Activated T-helper 1 cell treated with anti-CD3 and anti-CD28 coated beads, Interleukin-2, amount 50 U/mL, for 16 hours (primary cell): ENCODE measurements at places on chromosomes 3 and 15.

DNA sequence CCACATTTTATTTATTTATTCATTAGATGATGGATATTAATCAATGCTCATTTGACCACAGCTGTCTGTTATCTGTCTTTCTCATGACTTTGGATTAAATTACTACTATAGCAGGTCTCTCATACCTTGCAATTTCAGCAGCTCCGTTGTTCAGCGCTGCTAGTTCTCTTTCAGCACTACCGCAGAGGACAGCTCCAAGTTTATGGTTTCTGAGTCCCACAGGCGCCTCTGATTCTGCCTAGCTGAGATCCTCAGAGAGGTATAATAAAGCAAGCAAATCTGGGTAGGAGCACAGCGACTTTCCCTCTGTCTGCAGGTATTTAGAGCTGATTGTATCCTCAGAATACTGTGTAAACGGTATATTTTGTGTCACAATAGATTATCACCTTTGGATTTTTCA is 204.9 kb downstream of the CNTN4 start:
- no peak for DNase-seq

GRCh38 chr15:65806397-65806796 is 14.3 kb upstream of the DENND4A start:
- DNase-seq = no peak

DNA sequence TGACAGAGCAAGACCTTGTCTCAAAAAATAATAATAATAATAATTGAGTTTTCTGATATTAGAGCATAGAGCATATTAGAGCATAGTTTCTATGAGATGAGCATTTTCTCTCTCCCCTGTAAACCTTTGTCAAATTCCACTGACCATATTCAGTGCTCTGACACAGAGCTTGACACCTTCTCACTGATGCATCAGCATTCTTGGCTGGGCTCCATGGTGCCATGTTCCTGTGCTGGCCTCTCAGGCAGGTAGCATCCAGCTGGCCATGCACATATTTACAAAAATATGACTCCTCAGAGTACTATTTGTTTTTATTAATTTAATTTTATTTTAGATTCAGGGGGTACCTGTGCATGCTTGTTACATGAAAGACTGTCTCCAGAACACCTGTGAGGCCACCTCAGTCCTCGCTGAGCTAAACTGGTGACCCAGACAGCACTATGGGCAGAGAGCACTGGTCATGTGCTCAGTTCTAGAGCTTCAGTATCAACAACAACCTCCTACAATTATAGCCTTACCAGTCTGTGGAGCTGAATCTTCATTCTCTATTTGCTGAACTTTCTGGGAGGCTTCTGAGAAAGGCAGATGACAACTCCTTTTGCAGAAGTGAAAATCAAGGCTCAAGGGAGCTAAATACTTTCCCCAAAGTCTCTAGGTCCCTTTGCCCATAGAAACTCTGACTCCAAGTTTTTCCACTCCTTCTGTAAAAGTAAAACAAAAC is 21.6 kb upstream of the SLC28A2 start:
- no peak for DNase-seq

- DNase-seq = no peak
Measured at GRCh38 chr3:38493031-38493430, 3.1 kb upstream of the EXOG start.

- DNase-seq = no peak
Measured at GRCh38 chr3:115251509-115251908, 104.4 kb upstream of the ZBTB20 start.

DNA sequence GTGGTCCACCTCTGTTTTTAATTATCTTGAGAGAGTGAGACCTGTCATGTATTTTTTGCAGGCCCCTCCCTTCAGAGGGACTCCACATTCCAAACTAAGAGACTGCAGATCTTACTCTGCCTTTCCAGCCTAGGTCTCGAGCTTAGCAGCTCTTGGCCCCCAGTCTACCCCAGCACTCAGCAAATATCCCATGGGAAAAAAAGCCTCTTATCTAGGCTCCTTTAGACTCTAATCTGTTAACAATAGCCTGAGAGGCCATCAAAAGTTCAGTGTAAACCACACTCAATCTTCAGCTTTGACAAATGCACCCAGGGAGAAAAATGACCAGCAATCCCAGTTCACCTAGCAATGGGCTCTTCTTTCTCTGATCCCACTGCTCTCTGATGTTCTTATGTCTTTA is 8.6 kb upstream of the BLM start:
- DNase-seq = no peak

- no peak for DNase-seq
Measured at GRCh38 chr15:25501828-25502446, 63.1 kb upstream of the UBE3A start.

GRCh38 chr3:152386208-152386607 is 117.5 kb downstream of the MBNL1 start:
- DNase-seq = no peak

- DNase-seq = no peak
Measured at GRCh38 chr15:97652041-97652440, 308.5 kb upstream of the ARRDC4 start.

- no peak for DNase-seq
Measured at GRCh38 chr3:64074060-64074459, 50.8 kb upstream of the PSMD6 start.

GRCh38 chr3:50587806-50588758 is 18.8 kb downstream of the HEMK1 start:
- no peak for DNase-seq

DNA sequence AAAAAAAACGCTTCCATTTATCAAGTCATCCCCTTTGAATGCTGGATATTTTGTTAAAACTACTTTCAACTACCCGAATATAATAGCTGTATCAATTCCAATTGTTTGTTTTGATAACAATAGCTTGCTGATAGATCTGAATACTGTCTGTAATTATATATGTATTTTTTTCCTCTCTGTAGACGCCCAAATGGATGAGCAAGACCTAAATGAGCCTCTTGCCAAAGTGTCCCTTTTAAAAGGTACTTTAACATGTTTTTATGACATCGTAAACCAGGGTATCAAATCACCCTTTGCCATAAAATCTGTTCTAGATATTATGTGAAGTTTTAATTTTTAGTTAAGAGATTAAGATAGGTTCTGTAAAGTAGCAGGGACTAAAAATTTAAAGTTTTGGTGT is 111.5 kb upstream of the FLNB start:
- DNase-seq = no peak

- no peak for DNase-seq
Measured at GRCh38 chr15:58873267-58873666, 60.2 kb downstream of the SLTM start.

DNA sequence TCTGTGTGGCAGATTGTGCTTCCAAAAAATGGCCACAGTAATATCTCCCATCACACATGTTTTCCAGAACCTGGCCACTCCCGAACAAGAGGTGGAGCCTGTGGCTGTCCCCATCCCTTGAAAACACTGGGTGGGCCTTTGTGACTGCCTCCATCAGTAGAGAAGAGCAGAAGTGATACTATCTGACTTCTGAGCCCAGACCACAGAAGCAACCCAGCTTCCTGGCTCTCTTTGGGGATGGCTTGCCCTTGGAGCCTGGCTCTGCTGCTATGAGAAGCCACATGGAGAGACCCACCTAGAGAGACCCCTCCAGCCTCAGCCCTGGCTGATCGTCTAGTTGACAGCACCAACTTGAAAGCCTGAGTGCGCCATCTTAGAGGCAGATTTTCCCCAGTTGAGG is 39.8 kb upstream of the CMTM8 start:
- DNase-seq = no peak
